ENCODE measurements at places on chromosomes 1 and 21.

GRCh38 chr1:8355439-8356255, 37.7 kb downstream of the SLC45A1 start:
- DNase-seq: no peak

GRCh38 chr1:161733526-161733925, 12.2 kb downstream of the FCRLB start:
- peak; percentile 94 for DNase-seq

DNA sequence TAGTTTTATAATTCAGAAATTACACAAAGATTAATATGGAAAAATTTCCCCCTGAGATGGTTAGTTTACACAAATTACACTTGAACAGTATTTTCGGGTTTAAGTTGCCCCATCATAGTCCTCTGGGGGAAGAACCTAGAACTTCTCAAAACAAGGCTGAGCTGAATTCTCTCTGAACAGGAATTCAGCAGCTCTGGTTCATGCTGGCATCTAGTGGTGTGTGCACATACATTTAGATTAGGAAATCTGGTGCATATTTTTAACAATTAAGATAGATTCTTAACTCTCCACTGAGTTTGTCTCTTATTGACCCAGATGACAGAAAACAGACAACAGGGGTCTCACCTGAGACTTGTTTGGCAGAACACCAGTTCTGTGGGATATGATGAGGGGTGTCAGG, 410.7 kb downstream of the DSCAM start:
- DNase-seq: no peak

- DNase-seq: peak; percentile 77
Observed at GRCh38 chr1:84620720-84621313, 46.6 kb upstream of the CTBS start.

GRCh38 chr1:25430967-25431881, 527 bp downstream of the MACO1 start:
- DNase-seq: no peak

DNA sequence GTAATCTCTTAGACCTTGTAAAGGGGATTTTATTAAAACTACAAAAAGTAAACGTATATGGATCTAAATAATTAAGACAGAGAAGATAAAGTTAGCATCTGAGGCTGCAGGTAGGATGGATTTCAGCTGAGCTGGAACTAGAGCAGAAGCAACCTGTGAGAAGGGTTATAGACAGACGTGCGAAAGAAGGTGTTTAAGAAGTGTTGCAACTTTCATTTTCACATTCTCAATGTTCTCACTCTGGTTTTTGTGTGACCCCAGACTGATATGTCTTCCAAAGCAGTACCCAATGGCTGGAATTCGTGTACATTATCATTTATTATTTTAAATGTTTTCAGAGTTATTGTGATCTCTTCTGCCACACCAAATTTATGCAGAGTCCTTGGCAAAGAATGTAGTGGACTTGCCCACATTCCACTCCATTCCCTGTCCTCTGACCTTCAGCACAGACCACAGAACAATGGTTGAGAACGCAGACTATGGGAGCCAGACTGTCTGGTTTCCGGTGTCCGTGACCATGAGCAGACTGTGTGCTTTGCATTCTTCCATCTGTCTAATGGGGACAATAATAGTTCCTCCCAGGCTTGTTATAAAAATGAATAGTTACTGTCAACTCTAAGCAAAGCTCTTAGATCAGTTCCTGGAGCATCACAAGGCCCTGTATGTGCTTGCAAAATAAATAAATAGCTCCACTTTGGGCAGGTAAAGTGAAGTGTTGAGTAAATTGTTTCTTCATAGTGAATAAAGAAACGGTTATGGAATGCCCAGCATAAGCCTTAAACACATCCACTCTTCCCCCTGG, 140.6 kb upstream of the SAMSN1 start:
- no peak for DNase-seq

DNA sequence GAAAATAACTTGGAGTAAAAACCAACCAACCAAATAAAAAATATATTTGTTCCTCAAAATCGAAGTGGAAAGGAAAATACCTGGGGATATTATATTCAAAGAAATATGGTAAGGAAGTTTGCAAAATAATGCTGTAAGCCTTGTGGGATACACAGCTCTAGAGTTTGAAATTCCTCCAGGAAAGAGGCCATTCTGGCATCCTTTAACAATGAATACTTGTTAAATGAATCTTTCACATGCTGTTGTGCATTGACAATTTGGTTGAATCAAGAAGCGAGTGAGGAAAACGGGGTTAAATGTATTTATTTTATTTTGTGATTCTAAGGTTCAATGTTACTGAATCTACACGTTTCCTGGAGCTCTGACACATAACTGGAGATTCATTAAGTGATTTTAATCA, 30.5 kb upstream of the NTNG1 start:
- DNase-seq: no peak

GRCh38 chr1:248758352-248758751, 2.8 kb upstream of the LYPD8 start:
- DNase-seq: no peak

DNA sequence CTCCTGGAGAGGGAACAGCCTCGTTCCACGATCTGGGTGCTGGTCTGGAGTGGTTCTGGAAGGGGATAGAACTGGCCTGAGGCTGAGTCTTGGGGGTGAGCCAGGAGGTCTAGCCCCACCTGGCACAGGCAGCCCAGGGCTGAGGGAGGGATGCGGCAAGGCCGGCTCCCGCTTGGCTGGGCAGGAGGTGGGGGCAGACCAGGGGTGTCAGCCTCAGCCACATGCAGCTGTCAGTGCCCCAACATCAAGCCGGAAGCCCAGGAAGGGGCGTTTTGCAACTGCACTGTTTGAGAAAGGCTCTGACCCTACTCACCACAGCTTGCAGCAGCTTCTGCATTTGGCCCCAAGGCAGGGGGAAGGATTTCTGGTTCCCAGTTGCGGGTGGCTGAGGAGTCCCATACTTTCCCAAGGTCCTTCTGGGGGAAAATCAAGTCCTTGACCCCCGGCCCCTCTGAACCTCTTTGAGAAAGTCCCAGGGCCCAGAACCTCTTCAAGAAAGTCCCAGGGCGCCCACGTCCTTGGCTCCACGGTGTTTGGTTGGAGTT, 2.0 kb downstream of the EFHD2 start:
- DNase-seq: peak; percentile 59

DNA sequence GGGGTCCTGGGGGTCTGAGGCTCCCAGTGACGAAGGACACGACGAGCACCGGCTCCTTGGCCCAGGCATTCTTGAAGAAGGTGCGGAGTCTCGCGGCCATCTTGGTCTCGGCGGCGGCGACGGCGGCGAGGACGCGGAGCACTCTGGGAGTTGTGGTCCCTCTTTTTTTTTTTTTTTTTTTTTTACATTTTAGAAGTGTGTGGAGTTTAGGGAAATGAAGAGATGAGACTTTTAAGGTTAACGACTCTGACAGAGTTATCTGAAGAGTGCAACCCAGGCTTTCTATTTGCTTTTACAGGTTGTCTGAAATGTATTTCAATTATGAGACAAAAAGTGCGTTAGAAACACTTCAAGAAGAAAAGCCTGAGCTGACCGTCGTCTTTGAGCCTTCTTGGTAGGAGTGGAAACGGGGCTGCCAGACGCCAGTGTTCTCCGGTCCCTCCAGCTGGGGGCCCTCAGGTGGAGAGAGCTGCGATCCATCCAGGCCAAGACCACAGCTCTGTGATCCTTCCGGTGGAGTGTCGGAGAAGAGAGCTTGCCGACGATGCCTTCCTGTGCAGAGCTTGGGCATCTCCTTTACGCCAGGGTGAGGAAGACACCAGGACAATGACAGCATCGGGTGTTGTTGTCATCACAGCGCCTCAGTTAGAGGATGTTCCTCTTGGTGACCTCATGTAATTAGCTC, 9.7 kb downstream of the OR2B11 start:
- DNase-seq: peak; percentile 71

DNA sequence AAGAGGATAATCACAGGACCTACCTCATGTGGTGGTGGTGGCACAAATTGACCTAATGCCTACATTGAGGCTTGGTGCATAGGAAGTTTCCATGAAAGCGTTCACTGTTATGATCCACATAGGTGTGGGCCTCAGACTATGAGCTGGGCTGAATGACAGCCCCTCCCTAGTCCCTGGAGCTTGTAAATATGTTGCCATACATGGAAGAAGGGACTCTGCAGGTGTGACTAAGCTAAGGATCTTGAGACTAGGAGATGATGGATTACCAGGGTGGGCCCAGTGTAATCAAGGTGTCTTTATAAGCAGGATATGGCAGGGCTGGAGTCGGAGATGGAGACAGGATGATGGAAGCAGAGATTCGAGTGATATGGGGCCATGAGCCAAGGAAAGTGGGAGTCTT, 31.0 kb upstream of the KCNE1 start:
- DNase-seq: no peak

- peak; percentile 41 for DNase-seq
Observed at GRCh38 chr1:211928290-211928801, 97.8 kb upstream of the LPGAT1 start.

DNA sequence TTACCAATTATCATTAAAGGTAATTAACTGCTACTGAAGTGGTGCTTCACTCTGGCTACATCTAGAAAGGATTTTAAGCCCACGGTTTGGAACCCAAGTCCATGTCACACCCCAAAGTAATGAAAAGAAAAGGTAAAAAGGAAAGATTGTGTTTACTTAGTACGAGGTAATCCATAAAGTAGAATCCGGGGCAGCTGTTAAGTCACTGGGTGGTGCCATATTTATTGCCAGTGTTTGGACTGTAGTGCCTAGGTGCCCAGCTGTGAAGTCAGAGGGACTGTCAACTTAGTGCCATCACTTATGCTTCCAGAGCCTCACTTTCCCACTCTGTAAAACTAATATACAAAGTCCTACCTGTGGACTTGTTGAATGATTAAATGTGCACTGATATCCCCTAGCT, 52.2 kb upstream of the GRHL3 start:
- DNase-seq: no peak

All from iris pigment epithelial cell (primary cell).